Vagina (tissue), 2 donors: ENCODE measurements at places on chromosomes 5 and 9.

GRCh38 chr5:85278193-85278592 lies 893.5 kb upstream of the EDIL3 start:
- no peak overlapping the region for H3K27ac ChIP-seq
- H3K27me3 ChIP-seq, result no peaks in the 10 kb centered on the region
- H3K4me1 ChIP-seq, result no peaks in the 10 kb centered on the region
- H3K36me3 ChIP-seq, result no peaks in the 10 kb centered on the region
- DNase-seq, result no peak

DNA sequence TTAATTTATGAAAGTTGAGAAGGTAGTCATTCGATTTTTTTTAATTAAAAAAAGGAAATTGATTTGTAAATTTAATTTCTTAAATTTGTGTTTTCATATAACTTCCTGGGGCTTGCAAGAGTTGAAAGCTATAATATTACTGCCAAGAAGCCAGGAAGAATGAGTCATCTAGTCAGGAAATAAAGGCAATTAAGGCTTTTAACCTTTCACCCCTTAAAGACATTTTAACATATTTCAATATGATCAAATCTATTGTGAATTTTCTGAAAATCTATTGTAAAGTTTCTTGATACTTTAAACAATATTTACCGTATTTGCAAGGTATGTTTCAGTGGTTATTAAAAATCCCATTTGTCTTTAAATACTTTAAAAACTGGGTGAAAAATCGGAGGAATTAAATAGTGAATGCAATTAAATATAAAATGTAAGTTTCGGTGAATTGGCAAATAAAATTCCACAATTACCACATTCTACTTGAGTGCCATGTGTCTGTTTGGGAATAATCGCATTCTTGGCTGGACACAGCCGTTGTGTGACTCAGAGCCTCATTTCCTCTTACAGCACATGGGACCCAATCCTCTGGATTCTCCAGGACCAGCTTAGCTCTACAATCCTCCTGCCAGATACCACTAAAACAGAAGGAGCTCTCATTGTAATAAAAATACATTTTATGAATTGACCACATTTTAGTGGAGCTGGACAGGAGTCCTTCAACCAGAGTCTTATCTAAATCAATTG lies 310.7 kb downstream of the HCN1 start:
- H3K27ac ChIP-seq, result no peak overlapping the region
- no peak overlapping the region for H3K4me3 ChIP-seq
- no peaks in the 10 kb centered on the region for H3K4me1 ChIP-seq
- no peaks in the 10 kb centered on the region for H3K27me3 ChIP-seq
- DNase-seq, result no peak

GRCh38 chr5:112846556-112846955 lies 14.5 kb upstream of the SRP19 start:
- no peaks in the 10 kb centered on the region for H3K27me3 ChIP-seq
- no peak for DNase-seq
- no peaks in the 10 kb centered on the region for H3K36me3 ChIP-seq
- H3K4me1 ChIP-seq, result no peaks in the 10 kb centered on the region

DNA sequence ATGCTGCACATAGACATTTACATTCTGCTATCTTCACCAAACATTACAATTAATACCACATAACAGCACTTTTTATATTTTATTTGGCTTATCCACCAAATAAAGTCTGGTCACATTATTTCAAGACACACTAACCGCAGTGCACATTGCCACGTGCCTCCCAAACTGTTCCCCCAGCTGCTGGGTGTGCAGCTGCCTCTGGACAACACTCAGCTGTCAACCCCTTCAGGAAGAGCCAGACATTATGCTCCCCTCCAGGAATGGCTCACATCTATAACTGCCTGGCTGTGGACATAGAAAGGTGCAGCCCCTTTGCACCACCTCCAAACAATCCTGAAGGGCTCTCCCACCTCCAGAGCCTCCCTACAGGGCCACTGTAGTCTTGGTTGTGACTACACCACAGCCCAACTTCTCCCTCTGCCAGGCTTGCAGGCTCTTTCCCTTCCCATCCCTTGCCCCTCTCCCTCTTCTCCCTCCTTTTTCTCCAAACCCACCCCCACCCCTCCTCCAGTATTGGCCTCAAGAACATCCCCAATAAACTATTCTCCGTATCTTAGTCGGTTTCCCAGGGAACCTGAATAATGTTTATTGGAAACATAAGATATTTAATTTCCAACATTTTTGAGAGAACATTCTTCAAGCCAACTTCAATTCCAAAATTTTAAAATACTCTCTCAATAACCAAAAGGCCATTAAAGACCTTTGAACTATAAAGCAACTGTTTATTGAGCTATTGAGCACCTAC lies 372.3 kb downstream of the CTNND2 start:
- no peak overlapping the region for H3K4me3 ChIP-seq
- H3K27me3 ChIP-seq, result no peaks in the 10 kb centered on the region
- no peaks in the 10 kb centered on the region for H3K4me1 ChIP-seq
- no peaks in the 10 kb centered on the region for H3K36me3 ChIP-seq

- no peaks in the 10 kb centered on the region for H3K4me1 ChIP-seq
- H3K27ac ChIP-seq, result no peak overlapping the region
- no peak overlapping the region for H3K4me3 ChIP-seq
- H3K36me3 ChIP-seq, result no peaks in the 10 kb centered on the region
- DNase-seq, result no peak
Measured at GRCh38 chr9:108859459-108860114, 2.5 kb upstream of the ACTL7A start.

GRCh38 chr5:157963761-157964160 lies 104.8 kb upstream of the CLINT1 start:
- no peak overlapping the region for H3K27ac ChIP-seq
- no peak for DNase-seq
- H3K36me3 ChIP-seq, result no peaks in the 10 kb centered on the region
- no peak overlapping the region for H3K4me3 ChIP-seq
- peaks cover 3% of the 10 kb centered on the region for H3K27me3 ChIP-seq

- DNase-seq, result no peak
- no peaks in the 10 kb centered on the region for H3K36me3 ChIP-seq
- no peak overlapping the region for H3K4me3 ChIP-seq
- H3K27ac ChIP-seq, result no peak overlapping the region
- no peaks in the 10 kb centered on the region for H3K4me1 ChIP-seq
Measured at GRCh38 chr5:83368319-83368718, 103.2 kb upstream of the VCAN start.

- no peak for DNase-seq
- H3K4me1 ChIP-seq, result no peaks in the 10 kb centered on the region
- H3K4me3 ChIP-seq, result no peak overlapping the region
- H3K36me3 ChIP-seq, result no peaks in the 10 kb centered on the region
- no peaks in the 10 kb centered on the region for H3K27me3 ChIP-seq
Measured at GRCh38 chr9:84394036-84394435, 53.5 kb upstream of the SLC28A3 start.

DNA sequence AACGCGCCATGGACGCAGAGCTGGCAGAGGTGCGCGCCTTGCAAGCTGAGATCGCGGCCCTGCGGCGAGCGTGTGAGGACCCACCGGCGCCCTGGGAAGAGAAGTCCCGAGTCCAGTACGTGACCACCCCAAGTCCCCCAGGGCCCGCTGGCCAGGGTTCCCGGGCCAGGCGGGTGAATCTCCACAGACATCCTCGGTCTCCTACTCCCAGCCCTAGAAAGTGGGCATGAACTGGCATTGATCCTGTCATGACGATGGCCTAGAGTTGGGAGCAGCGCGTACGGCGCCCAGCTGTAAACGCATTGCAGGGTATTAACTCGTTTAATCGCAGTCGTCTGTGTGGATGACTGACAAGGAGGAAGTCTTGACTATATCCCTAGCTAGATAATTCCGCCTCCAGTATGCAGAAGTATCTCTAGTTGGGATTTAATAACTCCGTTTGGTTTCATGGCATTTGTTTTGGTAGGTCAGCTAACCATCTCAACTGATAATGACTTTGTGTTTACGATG lies 293 bp downstream of the CENPP start:
- peaks cover 29% of the 10 kb centered on the region for H3K4me1 ChIP-seq
- no peaks in the 10 kb centered on the region for H3K27me3 ChIP-seq
- no peak for DNase-seq
- H3K27ac ChIP-seq, result peak overlapping the region; percentile 93
- H3K4me3 ChIP-seq, result peak overlapping the region; percentile 80
- H3K36me3 ChIP-seq, result peaks cover 18% of the 10 kb centered on the region

DNA sequence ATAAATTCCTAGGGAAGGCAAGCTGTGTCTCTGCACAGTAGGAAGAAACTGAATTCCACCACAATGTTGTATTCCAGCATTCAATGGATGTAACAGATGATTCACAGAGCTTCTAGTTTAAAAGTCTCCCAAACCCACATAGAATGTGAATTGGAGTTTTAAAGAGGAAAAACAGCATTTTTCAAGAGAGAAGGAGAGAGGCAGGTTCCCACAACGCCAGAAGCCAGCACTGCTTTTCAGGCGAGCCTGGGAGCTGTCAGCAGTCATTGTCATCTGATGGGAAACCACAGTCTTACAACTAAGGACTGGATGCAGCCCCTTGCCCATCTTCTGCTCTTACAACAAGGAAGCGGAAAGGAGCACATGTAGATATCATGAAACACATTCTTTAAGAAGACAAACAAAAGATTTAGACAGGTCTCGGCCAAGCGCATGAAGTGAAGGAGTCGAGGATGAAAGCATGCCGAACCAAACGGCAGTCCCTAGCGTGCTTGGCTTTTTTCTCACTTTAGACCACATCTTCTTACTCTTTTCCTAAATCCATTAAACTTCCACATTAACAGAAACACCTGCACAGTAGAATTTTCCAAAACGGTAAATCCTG lies 638 bp downstream of the DIRAS2 start:
- H3K27me3 ChIP-seq, result no peaks in the 10 kb centered on the region
- no peak for DNase-seq
- no peak overlapping the region for H3K4me3 ChIP-seq
- peaks cover 10% of the 10 kb centered on the region for H3K4me1 ChIP-seq
- H3K27ac ChIP-seq, result no peak overlapping the region
- H3K36me3 ChIP-seq, result no peaks in the 10 kb centered on the region

DNA sequence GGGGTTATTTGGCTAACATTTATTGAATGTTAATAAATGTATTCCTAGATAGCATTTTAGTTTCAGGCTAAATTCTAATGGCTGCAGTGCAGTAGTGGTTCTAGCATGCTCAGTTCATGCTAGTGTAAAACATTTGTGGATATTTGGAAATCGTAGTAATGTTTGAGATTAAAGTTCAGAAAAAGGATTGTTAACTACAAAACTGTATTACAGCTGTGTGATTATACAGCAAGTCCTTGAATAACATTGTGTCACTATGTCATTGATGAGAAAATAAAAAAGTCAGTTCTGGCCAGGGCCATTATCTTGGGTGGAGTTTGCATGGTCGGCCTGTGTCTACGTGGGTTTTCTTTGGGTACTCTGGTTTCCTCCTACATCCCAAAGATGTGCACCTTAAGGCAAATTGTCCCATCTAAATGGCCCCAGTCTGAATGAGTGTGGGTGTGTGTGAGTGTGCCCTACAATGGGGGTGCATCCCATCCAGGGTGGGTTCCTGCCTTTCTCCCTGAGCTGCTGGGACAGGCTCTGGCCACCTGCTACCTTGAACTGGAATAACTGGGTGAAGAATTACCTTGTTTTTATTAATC lies 8.8 kb downstream of the ZSWIM6 start:
- no peaks in the 10 kb centered on the region for H3K36me3 ChIP-seq
- H3K27ac ChIP-seq, result no peak overlapping the region
- H3K27me3 ChIP-seq, result no peaks in the 10 kb centered on the region
- H3K4me1 ChIP-seq, result peaks cover 44% of the 10 kb centered on the region
- no peak for DNase-seq
- H3K4me3 ChIP-seq, result no peak overlapping the region

GRCh38 chr9:135053133-135053532 lies 34.3 kb upstream of the OLFM1 start:
- no peaks in the 10 kb centered on the region for H3K27me3 ChIP-seq
- H3K27ac ChIP-seq, result no peak overlapping the region
- H3K36me3 ChIP-seq, result no peaks in the 10 kb centered on the region
- H3K4me1 ChIP-seq, result no peaks in the 10 kb centered on the region

GRCh38 chr5:10420932-10421331 lies 20.7 kb upstream of the ROPN1L start:
- peaks cover 79% of the 10 kb centered on the region for H3K36me3 ChIP-seq
- no peak overlapping the region for H3K27ac ChIP-seq
- no peaks in the 10 kb centered on the region for H3K27me3 ChIP-seq
- no peak for DNase-seq
- no peak overlapping the region for H3K4me3 ChIP-seq

- no peaks in the 10 kb centered on the region for H3K4me1 ChIP-seq
- no peaks in the 10 kb centered on the region for H3K27me3 ChIP-seq
- H3K27ac ChIP-seq, result no peak overlapping the region
- DNase-seq, result no peak
- H3K4me3 ChIP-seq, result no peak overlapping the region
Measured at GRCh38 chr5:170166101-170166500, 60.4 kb downstream of the FOXI1 start.

DNA sequence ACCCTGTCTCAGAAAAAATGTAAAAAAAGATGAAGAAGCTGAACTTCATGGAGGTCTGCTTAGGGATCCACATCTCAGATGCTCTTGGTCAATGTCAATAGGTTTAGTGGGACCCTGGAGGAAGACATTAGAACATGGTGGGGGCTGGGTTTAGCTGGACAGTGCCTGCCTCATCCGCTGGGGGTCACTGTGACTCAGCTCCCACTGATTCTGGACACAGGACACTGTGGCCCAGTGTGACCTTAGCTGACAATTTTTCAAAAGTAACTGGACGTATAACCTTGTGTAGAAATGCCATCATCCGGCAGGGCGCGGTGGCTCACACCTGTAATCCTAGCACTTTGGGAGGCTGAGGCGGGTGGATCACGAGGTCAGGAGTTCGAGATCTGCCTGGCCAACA lies 7.3 kb upstream of the HNRNPAB start:
- no peaks in the 10 kb centered on the region for H3K27me3 ChIP-seq
- no peaks in the 10 kb centered on the region for H3K36me3 ChIP-seq
- peaks cover 8% of the 10 kb centered on the region for H3K4me1 ChIP-seq
- H3K4me3 ChIP-seq, result no peak overlapping the region
- DNase-seq, result no peak
- no peak overlapping the region for H3K27ac ChIP-seq

- no peaks in the 10 kb centered on the region for H3K27me3 ChIP-seq
- H3K36me3 ChIP-seq, result no peaks in the 10 kb centered on the region
- H3K4me1 ChIP-seq, result no peaks in the 10 kb centered on the region
- H3K4me3 ChIP-seq, result no peak overlapping the region
- H3K27ac ChIP-seq, result no peak overlapping the region
- no peak for DNase-seq
Measured at GRCh38 chr5:161301586-161301985, 244.9 kb downstream of the GABRB2 start.

GRCh38 chr9:110258690-110259091 lies 2.4 kb upstream of the TXN start:
- no peak for DNase-seq
- H3K27me3 ChIP-seq, result no peaks in the 10 kb centered on the region
- H3K27ac ChIP-seq, result no peak overlapping the region
- H3K36me3 ChIP-seq, result no peaks in the 10 kb centered on the region
- peaks cover 31% of the 10 kb centered on the region for H3K4me1 ChIP-seq

- no peak overlapping the region for H3K4me3 ChIP-seq
- no peaks in the 10 kb centered on the region for H3K4me1 ChIP-seq
- no peak overlapping the region for H3K27ac ChIP-seq
- no peaks in the 10 kb centered on the region for H3K36me3 ChIP-seq
- no peak for DNase-seq
Measured at GRCh38 chr5:37567566-37567965, 188.4 kb downstream of the WDR70 start.
